ENCODE measurements at places on chromosomes 7 and 10. TPM values are rescaled to one million over a fixed set of nuclear protein-coding genes. Genes with fewer than 3 reads are reported as not detected.

DNA sequence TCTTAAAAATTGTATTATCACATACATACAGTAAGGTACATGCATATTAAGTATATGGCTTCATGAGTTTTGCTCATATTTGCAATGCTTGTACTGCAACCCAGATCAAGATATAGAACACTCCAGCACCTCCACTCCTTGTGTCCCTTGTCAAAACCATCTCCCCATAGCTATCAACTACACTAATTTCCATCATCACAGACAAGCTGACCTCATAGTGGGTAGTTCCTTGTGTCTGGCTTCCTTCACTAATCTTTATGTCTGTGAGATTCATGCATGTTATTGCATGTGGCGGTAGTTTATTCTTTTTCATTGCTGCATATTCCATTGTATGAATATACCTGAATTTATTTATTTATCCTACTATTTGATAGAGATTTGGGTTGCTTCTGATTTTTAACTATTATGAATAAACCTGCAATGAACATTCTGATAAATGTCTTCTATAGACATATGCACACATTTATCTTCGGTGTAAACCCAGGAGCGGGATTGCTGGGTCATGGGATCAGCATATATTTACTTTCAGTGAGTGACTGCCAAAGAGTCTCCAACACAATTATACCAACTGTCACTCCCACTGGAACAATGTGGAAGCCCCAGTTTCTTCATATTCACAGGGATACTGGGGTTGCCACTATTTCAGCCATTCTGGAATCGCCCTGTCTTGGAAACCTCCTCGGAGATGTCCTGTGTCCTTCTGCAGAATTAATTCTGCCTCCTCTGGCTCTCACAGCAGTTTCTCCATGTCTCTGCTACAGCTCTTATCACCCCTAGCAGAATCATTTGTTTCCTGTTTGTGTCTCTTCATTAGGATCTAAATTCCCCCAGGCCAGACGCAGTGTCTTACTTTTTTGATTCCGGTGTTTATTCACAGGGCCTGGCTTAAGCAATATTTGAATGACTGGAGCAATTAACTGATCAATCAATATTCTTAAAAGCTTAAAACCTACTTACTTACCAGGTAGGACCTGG is 14.7 kb upstream of the ADAM12 start:
- no peak for DNase-seq
- H3K36me3 ChIP-seq, result no peaks in the 10 kb centered on the region
- H3K27me3 ChIP-seq, result no peaks in the 10 kb centered on the region
- H3K27ac ChIP-seq, result no peak overlapping the region
- H3K4me3 ChIP-seq, result no peak overlapping the region

DNA sequence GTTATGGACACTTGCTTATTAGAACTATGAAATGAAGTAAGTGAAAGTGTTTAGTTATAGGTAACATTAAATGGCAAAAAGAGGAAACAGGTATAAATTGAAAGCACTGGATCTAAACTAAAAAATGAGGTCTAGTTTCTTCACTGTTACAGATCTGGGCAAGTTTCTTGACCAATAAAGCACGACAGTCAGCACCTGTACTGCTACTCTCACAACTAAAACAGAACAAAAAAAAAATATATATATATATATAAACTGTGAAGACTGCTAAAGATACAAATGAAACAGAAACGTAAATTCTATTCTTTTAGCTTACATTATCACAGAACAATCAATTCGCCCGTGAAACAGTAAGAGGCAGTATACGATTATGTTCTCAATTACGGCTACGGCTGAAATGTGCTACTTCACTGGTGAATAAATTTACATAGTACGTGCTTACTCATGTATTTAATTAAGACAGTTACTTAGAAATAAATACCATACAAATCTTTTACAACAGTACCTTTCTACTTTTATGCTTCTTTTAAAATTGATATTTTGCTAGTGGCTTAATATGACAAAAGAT is 4.2 kb downstream of the AHR start:
- H3K4me1 ChIP-seq, result peaks cover 19% of the 10 kb centered on the region
- H3K36me3 ChIP-seq, result no peaks in the 10 kb centered on the region
- no peak for DNase-seq
- H3K4me3 ChIP-seq, result no peak overlapping the region
- H3K27me3 ChIP-seq, result no peaks in the 10 kb centered on the region

The HMX2 gene
- total RNA-seq, result 0.25 TPM

DNA sequence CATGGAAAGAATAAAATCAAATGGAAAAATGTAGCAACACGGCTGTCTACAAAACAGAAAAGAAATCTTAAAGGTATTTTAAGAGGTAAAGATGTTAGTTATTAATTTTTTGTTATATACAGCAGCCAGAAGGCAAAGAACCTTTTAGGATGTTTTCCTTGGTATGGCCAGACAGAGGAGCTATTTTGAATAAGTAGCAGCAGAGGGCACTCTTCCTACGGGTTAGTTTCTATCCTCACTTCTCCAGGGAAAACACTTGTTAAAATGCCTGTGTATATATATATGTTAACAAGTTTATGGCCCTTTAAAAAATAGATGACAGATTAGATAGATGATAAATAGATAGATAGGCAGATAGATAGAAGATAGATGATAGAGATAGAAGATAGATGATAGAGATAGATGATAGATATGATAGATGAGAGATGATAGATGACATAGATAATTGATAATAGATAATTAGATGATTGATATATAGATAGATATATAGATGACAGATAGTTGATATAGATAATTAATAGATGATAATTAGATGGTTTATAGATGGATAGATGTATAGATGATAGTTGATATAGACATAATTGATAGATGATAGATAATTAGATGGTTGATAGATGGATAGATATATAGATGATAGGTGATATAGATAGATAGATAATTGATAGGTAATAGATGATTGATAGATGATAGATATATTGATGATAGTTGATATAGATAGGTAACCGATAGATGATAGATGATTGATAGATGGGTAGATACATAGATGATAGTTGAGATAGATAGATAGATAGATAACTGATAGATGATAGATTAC is 57.8 kb upstream of the WIPF3 start:
- no peaks in the 10 kb centered on the region for H3K27me3 ChIP-seq
- DNase-seq, result no peak
- no peaks in the 10 kb centered on the region for H3K36me3 ChIP-seq
- H3K27ac ChIP-seq, result no peak overlapping the region

DNA sequence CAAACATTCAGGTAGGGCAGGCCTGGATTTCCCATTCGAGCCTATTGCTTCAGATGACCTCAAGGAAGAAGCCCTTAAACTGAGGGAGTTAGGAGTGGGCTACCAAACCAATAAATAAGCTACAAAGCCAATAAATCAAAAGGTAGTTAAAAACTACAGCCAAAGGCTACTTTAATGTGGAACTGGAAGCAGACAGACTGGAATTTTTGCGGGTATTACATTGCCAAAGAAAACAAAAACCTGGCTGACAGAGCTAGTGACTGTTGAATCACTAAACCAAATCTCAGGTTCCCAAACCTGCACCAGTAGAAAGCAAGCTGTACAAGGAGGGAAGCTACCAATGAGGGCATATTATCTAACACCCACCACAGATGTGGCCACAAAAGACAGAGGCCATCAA is 315.6 kb downstream of the GRM8 start:
- H3K36me3 ChIP-seq, result no peaks in the 10 kb centered on the region
- H3K4me3 ChIP-seq, result no peak overlapping the region
- no peaks in the 10 kb centered on the region for H3K27me3 ChIP-seq

DNA sequence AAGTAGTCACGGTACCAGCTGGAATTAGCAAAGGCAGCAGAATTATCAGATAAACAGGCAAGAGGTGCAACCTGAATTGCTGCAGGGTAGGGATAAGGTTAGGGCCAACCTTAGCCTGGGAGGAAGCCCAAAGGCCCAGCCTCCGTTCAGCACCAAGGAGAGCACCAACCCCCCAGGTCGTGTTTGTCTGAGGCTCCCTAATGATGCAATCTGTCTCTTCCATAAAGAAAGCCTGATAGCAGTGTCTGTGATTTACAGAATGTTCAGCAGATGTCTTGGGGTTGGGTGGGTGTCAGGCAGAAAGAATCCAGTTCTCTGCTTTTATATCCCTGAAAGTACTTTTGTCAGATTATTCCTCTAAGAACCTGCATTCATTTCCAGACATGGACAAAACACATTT is 328.4 kb upstream of the AOAH start:
- H3K4me3 ChIP-seq, result no peak overlapping the region
- H3K27ac ChIP-seq, result no peak overlapping the region
- no peaks in the 10 kb centered on the region for H3K36me3 ChIP-seq

DNA sequence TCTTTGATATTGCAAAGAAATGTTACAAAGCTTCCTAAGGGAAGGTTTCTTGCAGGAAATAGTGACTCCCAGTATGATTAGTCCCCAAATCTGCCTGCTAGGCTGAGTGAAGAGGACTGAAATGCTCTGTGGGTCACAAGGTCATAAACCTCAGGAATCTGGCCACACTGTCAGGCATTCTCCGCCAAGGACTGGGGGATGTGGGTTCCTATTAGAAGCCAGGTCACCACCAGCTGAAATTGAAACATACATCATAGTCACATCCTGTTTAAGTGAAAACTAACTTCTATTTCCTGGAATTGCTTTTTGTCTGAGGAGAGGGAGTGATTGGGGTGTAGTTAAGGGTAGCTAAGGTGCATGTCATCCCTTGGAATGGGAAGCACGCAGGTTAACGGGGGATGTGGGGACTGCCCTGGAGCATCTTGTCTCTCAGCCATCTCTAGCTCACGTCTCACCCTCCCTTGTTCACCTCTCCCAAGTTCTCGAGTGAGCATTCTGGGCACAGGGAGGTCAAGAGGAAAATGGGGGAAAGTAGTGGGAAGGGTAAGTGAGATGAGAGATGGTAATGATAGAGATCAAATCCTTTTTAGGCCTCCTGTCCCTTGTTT is 12.0 kb upstream of the GSAP start:
- no peaks in the 10 kb centered on the region for H3K36me3 ChIP-seq
- H3K27ac ChIP-seq, result no peak overlapping the region
- DNase-seq, result no peak
- no peak overlapping the region for H3K4me3 ChIP-seq
- H3K27me3 ChIP-seq, result no peaks in the 10 kb centered on the region

DNA sequence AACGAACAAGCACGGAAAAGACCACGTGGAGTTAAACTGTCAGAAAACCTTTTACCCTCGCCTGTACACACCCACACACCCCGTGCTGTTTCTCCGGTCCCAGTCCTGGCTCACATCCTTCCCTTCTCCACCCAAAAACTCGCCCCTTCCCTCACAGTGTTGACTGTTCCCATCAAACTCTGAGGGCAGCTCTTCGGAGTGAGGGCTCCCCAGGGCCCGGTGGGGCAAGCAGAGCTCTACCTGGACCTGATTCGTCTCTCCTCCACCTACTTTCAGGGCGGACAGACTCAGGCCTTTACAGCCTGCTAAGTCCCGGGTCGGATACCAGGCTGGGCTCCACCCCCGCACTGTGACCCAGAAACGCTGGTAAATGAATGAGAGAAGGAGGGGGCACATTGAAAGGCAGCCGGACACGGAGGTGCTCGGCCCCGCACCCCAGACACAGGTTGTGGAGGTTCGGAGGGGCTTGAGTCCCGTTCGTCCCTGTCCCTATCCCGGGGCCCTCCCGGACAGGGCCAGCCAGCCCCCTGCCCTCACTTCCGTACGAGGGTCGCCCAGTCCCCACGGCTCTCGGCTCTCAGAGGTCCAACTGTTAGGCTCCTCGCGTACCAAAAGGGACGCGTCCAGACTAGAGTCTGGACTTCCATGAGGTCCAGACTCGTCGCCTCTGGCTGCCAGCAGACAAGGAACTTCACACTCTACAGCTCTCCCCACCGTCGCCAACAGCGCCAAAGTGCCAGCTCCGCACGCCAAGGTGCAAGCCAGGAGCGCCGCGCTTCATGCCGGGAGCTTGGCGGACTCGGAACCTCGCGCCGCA is 31.7 kb upstream of the ASL start:
- no peaks in the 10 kb centered on the region for H3K36me3 ChIP-seq
- no peaks in the 10 kb centered on the region for H3K27me3 ChIP-seq
- peak overlapping the region; percentile 52 for H3K4me3 ChIP-seq
- peak; percentile 80 for DNase-seq
- no peak overlapping the region for H3K27ac ChIP-seq

DNA sequence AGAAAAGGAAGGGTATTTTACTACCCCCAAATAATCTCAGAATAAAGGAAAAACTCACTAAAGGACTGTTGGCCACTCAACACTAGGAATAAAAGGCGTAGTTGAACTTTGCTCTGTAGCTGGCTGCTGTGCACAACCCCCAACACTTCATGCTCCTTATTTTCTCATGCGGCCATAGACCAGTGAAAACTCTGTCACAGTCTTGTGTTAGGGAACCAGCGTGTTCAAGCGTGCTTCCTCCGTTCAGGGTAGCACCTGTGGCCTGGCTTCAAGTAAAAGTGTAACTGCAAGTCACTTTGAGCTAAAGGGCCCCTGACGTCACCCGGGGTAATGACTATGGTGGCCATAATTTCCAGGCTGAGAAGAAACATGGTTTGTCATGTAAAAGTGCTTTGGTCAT is 27.0 kb downstream of the BLNK start:
- H3K36me3 ChIP-seq, result no peaks in the 10 kb centered on the region
- H3K27me3 ChIP-seq, result no peaks in the 10 kb centered on the region
- no peak overlapping the region for H3K27ac ChIP-seq
- H3K4me3 ChIP-seq, result no peak overlapping the region

Measured in pancreas (tissue), 10 donors.